ENCODE measurements at places on chromosomes 7 and 10.

- no peak for DNase-seq
Measured at GRCh38 chr7:26144184-26145080, 7.6 kb upstream of the NFE2L3 start.

GRCh38 chr7:134811765-134812164 is 32.3 kb downstream of the CALD1 start:
- no peak for DNase-seq

DNA sequence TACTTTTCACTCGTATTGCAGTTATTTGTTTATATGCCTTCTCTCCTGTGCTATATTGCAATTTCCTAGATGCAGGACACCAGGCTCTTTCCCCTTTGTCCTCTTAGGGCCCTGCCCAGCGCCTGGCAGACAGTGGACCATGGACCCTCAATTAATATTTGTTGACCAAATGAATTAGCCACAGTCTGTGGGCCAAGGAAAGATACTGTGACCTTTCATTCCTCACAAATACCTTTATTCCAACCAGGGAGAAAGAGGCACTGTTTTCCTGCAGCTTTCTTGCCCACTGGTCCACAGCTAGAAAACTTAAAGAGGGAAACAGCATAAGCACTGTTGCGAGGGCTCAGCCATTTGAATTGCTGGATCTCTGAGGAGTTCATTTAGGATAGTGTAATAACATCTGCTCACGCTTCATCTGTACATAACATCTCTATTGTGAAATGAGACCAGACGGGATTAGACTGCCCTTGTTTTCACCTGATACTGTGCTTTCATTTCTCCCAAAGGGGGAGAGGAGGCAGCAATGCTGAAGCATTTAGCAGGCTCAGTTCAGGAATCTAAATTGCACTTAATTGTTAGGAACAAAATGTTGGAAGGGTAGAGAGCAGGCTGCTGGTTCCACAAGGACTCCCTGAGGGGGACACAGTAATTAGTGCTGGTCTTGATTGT is 46.7 kb downstream of the TNS3 start:
- no peak for DNase-seq

- no peak for DNase-seq
Measured at GRCh38 chr7:140231771-140232491, 55.1 kb upstream of the KDM7A start.

DNA sequence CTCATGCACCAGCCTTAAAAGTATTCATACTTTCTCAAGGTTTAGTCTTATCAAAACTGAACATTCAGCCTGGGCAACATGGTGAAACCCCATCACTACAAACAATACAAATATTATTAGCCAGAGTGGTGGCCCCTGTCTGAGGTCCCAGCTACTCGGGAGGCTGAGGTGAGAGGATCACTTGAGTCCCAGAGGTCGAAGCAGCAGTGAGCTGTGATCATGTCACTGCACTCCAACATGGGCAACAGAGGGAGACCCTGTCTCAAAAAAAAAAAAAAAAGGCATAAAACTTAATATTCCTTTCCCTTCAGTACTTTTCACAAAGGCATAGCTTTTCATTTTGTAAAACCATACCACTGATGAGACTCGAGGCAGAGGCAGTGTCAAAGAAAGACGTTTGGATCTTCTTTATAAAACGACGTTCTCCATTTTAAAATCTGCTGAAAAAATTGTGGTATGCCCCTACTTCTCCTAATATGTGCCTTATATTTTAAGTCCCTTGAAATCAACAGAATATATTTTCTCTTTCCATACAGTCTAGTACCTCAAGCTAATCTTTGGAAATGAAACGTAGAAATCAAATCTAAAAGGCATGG is 1.9 kb downstream of the NSUN6 start:
- no peak for DNase-seq

DNA sequence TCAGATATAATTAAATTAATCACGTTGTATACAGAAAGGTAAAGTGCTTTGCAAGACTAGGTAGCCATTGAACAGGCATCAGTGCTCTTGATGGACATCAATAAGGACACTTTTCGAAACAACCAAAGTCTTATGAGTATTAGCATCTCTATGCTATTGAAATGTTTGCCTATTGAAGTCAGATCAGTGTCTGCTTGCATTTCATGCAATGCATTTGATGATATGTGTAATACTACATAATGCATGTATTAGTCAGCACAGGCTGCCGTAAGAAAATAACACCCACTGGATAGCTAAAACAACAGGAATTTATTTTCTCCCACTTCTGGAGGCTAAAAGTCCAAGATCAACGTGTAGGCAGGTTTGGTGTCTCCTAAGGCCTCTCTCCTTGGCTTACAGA is 209.3 kb upstream of the PLXDC2 start:
- no peak for DNase-seq

GRCh38 chr10:97372233-97372875 is 28.8 kb downstream of the RRP12 start:
- DNase-seq = no peak

- DNase-seq = no peak
Measured at GRCh38 chr10:43263551-43264343, 3.1 kb downstream of the RASGEF1A start.

- DNase-seq = no peak
Measured at GRCh38 chr7:42440951-42441350, 203.9 kb upstream of the GLI3 start.

- no peak for DNase-seq
Measured at GRCh38 chr7:34544621-34545020, 113.4 kb upstream of the NPSR1 start.

DNA sequence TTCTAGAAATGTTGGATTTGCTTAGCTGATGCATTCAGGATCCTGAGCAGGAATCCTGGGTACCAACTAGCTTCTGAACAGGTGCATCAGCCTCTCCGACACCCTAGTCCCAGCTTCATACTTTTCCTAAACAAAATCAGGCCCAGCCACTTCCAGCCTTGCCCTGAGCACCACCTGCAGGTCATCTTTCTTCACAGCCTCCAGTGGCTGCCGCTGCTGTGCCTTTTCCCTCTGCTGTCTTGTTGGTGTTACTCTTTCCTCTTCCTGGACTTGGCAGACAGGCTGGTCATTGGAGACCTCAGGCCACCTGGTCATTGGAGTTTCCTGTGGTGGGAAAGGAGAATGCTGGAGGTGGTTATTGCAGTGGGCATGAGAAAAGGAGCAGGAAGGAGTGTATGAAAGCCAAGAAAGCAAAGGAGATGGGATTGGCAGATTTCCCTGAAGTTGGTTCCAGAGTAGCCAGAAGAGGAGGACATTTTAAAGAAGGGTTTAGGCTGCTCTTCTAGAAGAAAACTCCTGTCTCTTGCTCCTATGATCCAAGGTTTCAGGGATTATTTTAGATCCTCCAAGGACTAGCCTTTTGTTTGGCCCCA is 48.2 kb upstream of the NFKB2 start:
- DNase-seq = no peak

DNA sequence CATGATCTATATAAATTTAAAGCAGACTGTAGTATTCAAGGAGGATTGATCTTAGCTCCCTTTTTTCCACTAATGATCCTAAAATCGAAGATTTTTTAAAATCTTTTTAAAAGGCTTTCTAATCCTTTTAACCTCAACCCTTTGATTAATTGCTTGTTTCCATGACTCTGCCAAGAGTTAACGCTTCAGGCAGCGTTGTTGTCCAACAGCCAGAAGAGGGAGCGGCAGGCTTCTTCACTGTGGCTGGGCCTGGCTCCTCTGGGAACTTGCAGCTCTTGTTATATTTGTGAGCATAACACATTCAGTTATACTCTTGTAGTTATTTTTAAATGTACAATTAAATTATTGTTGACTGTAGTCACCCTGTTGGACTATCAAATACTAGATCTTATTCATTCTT is 26.3 kb downstream of the CRCP start:
- DNase-seq = no peak

DNA sequence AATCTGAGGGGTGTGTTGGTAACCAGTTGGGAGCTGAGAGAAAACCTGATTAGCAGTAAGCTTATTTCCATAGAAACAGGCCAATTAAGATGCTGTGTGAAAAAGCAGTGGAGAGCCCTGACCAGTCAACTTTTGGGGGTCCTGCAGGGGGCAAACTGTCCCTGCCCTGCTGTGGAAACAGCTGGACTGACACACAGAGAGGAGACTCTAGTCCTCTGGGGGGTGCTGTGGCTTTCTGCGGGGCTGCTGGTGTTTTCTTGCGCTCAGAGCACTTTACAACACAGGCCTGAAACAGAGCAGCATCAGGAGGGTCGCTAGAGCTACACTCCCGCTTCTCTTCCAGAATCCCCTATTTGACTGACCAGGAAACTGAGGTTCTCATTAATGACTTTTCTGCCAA is 546.9 kb upstream of the GALNT17 start:
- no peak for DNase-seq

- DNase-seq = no peak
Measured at GRCh38 chr10:27660268-27660667, 85.4 kb downstream of the MKX start.

DNA sequence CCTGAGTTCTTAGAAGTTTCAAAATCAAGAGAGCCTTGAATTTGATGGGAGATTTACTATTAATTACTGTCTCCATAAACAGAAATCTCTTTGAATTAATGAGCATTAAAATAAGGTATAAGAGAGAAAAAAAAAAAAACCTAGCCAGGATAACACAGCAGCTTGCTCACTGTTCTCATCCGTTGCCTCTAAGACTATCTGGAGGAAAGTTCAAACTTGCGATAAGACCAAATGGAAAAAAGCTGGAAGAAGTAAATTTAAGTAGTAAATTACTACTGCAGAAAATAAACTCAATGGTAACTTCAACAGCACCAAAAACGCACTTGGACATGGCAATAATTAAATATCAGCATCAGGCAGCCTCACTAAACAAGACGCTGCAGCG is 36.7 kb downstream of the GNA12 start:
- no peak for DNase-seq
